Activated naive CD4-positive, alpha-beta T cell treated with anti-CD3 and anti-CD28 coated beads, Interleukin-2, amount 10 ng/mL, durations not matched to agents 5 hours and 36 hours (primary cell): ENCODE measurements at places on chromosomes 4 and X. TPM values are rescaled to one million over a fixed set of nuclear protein-coding genes. Genes with fewer than 3 reads are reported as not detected.

PPP1R2C gene
- not detected for total RNA-seq

L1CAM gene
- 0.55 TPM for total RNA-seq

RASL11B gene
- 0.23 TPM for total RNA-seq

SMIM9 gene
- not detected for total RNA-seq

GPR119 gene
- total RNA-seq, result not detected

SSX3 gene
- not detected for total RNA-seq

MAP9 gene
- total RNA-seq, result 2.5 TPM

TSPAN7 gene
- not detected for total RNA-seq

DUSP9 gene
- total RNA-seq, result not detected

MGARP gene
- not detected for total RNA-seq

ARMCX1 gene
- 0.14 TPM for total RNA-seq

SORBS2 gene
- total RNA-seq, result not detected

GPR173 gene
- not detected for total RNA-seq

NUP62CL gene
- total RNA-seq, result 1.9 TPM

SEPSECS gene
- 16.1 TPM for total RNA-seq

HAND2 gene
- not detected for total RNA-seq

MAGEH1 gene
- total RNA-seq, result 15.9 TPM

CTBP1 gene
- 210 TPM for total RNA-seq

PPEF2 gene
- total RNA-seq, result 0.12 TPM

AADAT gene
- not detected for total RNA-seq

PAGE1 gene
- not detected for total RNA-seq

ZIC3 gene
- not detected for total RNA-seq

FGF13 gene
- not detected for total RNA-seq

ASB11 gene
- not detected for total RNA-seq

PFKFB1 gene
- 0.65 TPM for total RNA-seq

GC gene
- not detected for total RNA-seq

CT83 gene
- total RNA-seq, result not detected

MORC4 gene
- 7.8 TPM for total RNA-seq

IL13RA1 gene
- total RNA-seq, result not detected

PROM1 gene
- not detected for total RNA-seq

ERCC6L gene
- total RNA-seq, result 7.8 TPM

PRSS12 gene
- total RNA-seq, result not detected

UGT8 gene
- total RNA-seq, result not detected

PNMA3 gene
- 4.9 TPM for total RNA-seq

GPC4 gene
- total RNA-seq, result not detected

MUC7 gene
- total RNA-seq, result not detected

CXCL3 gene
- not detected for total RNA-seq

FAM9C gene
- not detected for total RNA-seq

SPIN4 gene
- 7.7 TPM for total RNA-seq

XAGE1A gene
- not detected for total RNA-seq

DMRTC1 gene
- total RNA-seq, result not detected

P2RY8 gene
- total RNA-seq, result 95.2 TPM

MSANTD1 gene
- 0.93 TPM for total RNA-seq

CXXC4 gene
- not detected for total RNA-seq

MAPK10 gene
- not detected for total RNA-seq

RASGEF1B gene
- 2.9 TPM for total RNA-seq

TRPC3 gene
- 0.68 TPM for total RNA-seq
